ENCODE measurements at places on chromosomes 2 and 18. TPM values are rescaled to one million over a fixed set of nuclear protein-coding genes. Genes with fewer than 3 reads are reported as not detected.

The ALLC gene
- 0.09 TPM for total RNA-seq

DNA sequence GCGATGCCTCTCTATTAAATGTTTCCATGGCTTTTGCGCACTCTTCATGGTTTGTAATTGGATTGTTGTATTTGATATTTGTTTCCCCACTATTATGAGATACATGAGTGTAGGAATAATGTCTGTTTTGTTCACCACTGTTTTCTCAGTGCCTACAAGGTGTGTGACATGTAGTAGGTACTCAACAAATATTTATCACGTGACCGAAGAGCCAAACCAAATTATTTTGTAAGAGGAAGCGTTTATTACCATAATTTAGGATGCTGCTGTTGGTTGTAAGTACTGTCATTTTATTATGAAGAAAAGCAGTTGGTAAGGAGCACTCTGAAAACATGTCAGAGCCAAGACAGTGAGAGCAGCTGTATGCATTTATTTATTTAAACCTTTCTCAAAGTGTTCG is 32.2 kb upstream of the CTLA4 start:
- H3K27me3 ChIP-seq: no peaks in the 10 kb centered on the region
- DNase-seq: no peak
- no peak overlapping the region for H3K27ac ChIP-seq
- H3K36me3 ChIP-seq: no peaks in the 10 kb centered on the region
- H3K4me3 ChIP-seq: no peak overlapping the region
- H3K4me1 ChIP-seq: no peaks in the 10 kb centered on the region

GRCh38 chr2:86809481-86810121 is 18.9 kb upstream of the CD8A start:
- no peaks in the 10 kb centered on the region for H3K36me3 ChIP-seq
- no peak overlapping the region for H3K27ac ChIP-seq
- H3K27me3 ChIP-seq: peaks cover 35% of the 10 kb centered on the region
- H3K4me3 ChIP-seq: no peak overlapping the region

DNA sequence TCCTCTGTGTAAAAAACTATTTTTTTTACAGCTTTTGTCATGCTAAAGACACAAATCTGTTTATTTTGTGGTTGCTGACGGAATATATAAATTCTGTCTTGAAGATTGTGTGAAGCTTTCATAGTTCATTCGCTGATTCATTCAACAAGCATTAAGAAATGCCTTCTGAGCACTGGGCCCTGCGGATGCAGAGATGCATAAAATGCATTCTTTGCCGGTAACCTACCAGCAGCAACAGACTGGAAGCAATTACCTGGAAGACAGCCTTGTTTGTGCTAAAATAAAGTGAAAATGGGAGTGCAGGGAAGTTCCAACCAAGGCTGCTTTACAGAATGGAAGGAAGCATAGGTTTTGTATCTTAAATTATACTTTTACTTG is 119.7 kb downstream of the PMAIP1 start:
- H3K27ac ChIP-seq: no peak overlapping the region
- H3K36me3 ChIP-seq: no peaks in the 10 kb centered on the region
- no peak overlapping the region for H3K4me3 ChIP-seq
- H3K4me1 ChIP-seq: no peaks in the 10 kb centered on the region

DNA sequence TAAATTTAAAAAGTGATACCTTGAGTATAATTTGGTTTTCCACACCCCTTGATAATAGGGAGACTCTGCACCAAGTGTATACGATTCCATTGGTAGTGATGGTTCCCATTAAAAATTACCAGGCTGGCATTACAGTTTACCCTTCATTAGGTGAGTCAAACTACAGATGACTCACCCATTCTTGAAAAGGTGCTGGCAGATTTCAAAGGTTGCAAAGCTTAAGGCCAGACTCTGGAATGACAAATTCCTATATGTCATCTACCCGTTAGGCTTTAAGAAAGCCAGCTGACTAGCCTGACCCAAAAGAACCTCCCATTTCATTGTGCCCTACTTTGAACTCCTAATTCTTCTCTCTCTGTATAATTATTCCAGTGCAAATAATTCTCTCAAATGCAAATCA is 124.4 kb downstream of the LRRTM4 start:
- no peaks in the 10 kb centered on the region for H3K4me1 ChIP-seq
- H3K4me3 ChIP-seq: no peak overlapping the region
- H3K27me3 ChIP-seq: no peaks in the 10 kb centered on the region
- H3K36me3 ChIP-seq: no peaks in the 10 kb centered on the region

DNA sequence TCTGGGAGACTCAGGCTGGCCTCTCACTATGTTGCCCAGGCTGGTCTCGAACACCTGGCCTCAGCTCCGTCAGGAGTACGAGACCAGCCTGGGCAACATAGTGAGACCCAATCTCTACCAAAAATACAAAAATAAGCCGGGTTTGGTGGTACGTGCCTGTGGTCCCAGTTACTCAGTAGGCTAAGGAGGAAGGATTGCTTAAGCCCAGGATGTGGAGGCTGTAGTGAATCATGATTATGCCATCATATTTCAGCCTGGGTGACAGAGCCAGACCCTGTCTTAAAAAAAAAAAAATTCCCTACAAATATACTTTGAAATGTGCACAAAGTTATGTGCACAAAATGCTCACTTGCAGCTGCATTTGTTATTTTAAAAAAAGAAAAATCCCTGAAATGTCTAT is 26.3 kb upstream of the AGAP1 start:
- no peak overlapping the region for H3K27ac ChIP-seq
- DNase-seq: no peak
- no peaks in the 10 kb centered on the region for H3K27me3 ChIP-seq
- no peaks in the 10 kb centered on the region for H3K36me3 ChIP-seq
- H3K4me1 ChIP-seq: peaks cover 5% of the 10 kb centered on the region

- no peak overlapping the region for H3K4me3 ChIP-seq
- peaks cover 26% of the 10 kb centered on the region for H3K4me1 ChIP-seq
- DNase-seq: no peak
- no peaks in the 10 kb centered on the region for H3K36me3 ChIP-seq
- H3K27me3 ChIP-seq: no peaks in the 10 kb centered on the region
- no peak overlapping the region for H3K27ac ChIP-seq
Measured at GRCh38 chr2:97708608-97709007, 4.8 kb upstream of the ZAP70 start.

DNA sequence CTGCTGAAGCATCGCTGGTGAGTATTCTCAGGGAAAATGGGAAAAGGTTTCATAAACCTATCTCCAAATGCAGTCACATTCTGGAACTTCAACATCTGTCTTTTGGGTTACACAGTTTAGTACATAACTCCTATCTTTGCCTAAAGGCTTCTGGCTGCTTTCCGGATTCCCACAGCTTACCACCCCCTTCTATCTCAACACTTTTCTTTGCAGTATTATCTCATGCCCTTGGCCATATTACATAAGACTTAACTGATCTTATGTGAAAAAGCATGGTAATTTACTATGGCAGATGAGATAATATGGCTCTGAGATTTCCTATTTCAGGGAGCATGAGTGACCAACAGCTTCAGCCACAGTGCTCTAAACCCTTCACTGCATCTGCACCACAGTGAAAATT is 369.3 kb upstream of the LINC00305 start:
- H3K27ac ChIP-seq: no peak overlapping the region
- no peaks in the 10 kb centered on the region for H3K36me3 ChIP-seq
- H3K4me1 ChIP-seq: no peaks in the 10 kb centered on the region
- no peak overlapping the region for H3K4me3 ChIP-seq
- H3K27me3 ChIP-seq: no peaks in the 10 kb centered on the region
- no peak for DNase-seq
